ENCODE measurements at places on chromosomes 3 and 15.

DNA sequence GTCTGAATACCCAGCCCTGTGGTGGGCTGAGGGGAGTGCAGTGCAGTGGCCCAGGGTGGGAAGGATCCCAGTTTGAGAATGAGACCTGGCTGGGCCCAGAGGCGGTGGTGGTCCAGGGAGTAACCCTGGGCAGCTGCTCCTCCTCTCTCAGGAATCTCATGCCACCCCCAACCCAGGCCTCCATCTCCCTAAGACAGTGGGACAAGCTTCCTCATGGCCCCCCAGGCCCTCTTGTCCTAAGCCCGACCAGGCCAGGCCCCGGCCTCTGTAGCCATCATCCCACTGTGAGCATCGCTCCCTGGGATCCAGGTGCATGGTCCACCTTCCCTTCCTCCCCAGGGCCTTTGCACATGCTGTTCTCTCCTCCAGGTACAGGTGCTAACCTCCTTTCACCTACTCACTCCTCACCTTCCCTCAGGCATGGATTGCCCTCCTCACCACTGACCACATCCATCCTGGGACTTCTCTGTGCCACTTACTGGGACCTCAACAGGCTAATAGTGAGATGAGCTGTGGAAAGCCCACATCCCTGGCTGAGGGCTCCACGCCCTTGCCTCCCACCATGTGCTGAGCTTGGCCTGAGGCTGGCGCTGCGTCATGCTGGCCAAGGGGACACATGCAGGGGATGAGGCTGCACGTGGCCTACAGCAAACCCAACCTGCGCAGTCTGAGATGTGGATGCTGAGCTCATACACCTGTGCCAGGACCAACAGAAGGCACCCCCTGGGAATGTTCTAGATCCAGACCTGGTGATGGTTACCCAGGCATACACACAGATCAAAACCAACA lies 9.9 kb downstream of the CHDH start:
- DNase-seq, result no peak

DNA sequence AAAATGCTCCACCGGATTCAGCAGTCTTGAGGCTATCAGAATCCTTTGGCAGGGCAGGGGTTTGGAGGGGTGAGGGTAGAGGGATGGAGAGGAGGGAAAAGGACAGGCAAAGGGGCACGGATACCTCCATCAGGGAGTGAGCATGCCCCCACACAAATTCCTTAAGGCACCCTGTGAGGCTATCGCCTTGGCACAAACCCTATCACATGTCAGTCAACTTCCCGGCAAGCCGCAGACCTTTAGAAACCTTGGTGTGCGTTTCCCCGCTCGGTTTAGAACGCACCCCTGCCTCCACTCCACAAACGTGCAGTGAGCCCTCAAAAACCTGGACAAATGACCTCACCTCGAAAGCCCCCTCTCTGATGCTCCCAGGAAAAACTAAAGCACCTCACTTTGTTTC lies 422 bp upstream of the SETMAR start:
- no peak for DNase-seq

- DNase-seq, result peak; percentile 23
These were observed 29.3 kb upstream of the ST3GAL6 start for GRCh38 chr3:98733812-98734281.

DNA sequence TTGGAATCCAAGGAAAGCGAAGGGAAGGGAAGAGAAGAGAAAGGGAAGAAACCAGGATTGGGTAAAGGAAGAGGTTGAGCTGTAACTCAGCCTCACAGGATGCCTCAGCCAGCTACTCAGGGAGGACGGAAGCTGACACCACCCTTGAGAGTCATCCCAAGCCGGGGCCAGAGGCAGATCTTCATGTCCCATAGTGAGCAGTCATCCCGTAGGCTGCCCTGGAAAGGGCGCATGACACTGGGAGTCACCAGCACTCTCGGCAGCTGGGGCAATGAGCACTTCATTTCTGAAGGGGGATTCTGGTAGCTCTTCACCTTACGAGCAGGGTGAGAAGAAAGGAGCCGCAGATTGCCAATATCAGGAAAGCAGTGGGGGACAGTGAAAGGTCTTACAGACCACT lies 60.1 kb upstream of the PCSK6 start:
- no peak for DNase-seq

DNA sequence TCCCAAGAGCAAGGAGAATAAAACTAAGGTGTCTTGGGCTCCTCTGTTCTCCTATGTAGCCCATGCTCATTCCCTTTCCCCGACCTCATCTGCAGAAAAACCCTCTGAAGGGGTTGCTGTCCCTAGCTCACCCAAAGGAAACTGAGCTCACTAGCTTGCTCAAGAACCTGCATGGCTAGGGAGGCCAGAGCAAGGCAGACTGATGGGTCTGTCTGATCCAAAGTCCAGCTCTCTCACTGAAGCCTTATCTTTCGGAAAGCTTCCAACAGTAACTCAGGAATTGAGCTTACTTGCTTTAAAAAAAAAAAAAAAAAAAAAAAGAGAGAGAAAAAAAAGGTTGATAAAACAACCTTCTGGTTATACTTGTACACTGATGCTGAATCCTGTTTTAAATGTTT lies 141.4 kb upstream of the TOPAZ1 start:
- no peak for DNase-seq

GRCh38 chr3:53114011-53114400 lies 16.2 kb downstream of the RFT1 start:
- DNase-seq, result peak; percentile 30

GRCh38 chr15:52114261-52115055 lies 1.9 kb upstream of the BCL2L10 start:
- no peak for DNase-seq

DNA sequence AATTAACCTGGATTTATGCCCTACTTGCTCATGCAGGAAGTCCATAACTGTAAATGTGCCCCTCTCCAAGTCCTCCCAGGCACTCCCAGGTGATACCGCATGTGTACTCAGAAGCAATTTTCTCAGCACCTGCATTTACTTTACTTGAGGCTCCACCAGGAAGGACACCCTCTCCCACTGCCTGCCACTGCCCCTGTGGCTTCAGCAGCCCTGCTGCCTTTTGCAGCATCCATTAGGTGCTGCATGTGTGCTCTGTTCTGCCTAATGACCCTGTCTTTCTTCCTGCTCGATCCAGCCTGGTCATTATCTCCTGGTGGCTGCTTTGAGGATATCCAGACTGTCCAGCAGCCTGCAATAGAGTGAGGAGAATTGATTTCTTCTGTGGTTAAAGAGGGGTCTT lies 107.6 kb upstream of the SEMA6D start:
- DNase-seq, result no peak

- no peak for DNase-seq
These were observed 208.4 kb upstream of the DPPA4 start for GRCh38 chr3:109545746-109546145.

- peak; percentile 37 for DNase-seq
These were observed 30.7 kb upstream of the WDR49 start for GRCh38 chr3:167684388-167684993.

- no peak for DNase-seq
These were observed 41.1 kb upstream of the PLSCR5 start for GRCh38 chr3:146646261-146646660.

- no peak for DNase-seq
These were observed 3.7 kb downstream of the PBRM1 start for GRCh38 chr3:52682016-52682415.

- DNase-seq, result no peak
These were observed 295.3 kb downstream of the VPS13C start for GRCh38 chr15:61764981-61765380.

- no peak for DNase-seq
These were observed 37.9 kb upstream of the SLC2A2 start for GRCh38 chr3:171064461-171064860.

- peak; percentile 66 for DNase-seq
These were observed 21.2 kb downstream of the IL5RA start for GRCh38 chr3:3089017-3089416.

DNA sequence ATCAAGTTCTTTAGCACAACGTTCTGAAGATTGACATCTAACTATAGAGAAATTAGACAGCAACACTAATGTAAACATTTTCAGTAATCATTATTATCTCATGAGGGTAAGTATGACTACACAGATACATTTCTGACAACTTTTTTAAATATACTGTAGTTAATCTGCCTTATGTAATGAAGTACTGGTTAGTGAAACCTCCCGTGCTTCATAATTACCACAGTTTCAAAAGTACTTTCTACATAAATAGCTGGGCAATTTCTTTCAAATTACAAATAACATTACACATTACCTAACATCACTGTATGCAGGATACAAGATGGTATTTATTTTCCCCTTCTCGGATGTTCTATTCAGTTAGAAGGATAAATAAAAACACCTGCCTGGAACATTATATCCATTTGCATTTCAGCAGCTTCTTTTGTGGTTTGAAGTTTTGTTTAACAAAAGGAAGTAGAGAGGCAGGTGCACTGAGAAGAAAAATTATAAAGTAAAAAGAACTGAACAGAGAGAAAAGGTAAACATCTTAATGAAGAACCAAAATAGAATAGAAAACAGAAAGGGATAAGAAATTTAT lies 1241.5 kb upstream of the GBE1 start:
- no peak for DNase-seq

DNA sequence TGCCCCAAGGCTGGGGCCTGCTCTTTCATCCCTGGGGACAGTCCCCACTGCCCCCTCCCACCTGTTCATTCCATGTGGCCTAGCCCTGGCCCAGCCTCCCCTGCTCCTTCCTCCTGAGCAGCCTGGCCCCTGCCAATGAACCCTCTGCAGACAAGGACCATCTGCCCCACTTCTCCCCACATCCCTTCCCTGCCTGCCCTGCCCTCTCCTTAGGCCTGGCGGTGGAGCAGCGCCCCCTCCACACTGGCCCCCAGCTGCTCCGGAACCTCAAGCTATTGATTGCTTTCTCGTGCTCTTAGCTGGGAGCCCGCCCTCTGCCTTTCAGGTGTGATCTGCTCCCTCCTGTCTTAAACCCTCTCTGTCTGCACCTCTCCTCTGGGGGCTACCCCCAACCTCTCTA lies 8.0 kb downstream of the PLXNA1 start:
- no peak for DNase-seq

GRCh38 chr3:66441129-66441528 lies 59.7 kb downstream of the LRIG1 start:
- no peak for DNase-seq

- DNase-seq, result no peak
These were observed 90.3 kb downstream of the AKAP13 start for GRCh38 chr15:85470563-85471271.

DNA sequence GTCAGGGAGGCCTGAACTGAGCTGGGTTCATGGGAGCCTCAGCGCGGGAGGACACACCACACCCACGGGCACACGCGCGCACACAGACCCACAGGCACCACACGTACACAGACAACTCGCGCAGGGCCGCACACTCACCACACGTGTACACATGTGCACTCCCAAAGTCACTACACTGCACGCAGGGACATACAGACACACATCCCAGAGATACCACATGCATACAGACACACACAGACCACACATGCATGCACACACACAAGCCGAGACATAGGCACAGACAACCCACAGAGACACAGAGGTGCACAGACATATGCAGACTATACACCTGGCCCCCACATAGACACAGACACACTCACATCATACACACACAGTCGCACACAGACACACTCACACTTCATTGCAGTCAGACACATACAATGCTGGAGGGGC lies 1.1 kb upstream of the MGLL start:
- no peak for DNase-seq

- DNase-seq, result no peak
These were observed 611 bp downstream of the CTDSPL2 start for GRCh38 chr15:44427756-44428724.

DNA sequence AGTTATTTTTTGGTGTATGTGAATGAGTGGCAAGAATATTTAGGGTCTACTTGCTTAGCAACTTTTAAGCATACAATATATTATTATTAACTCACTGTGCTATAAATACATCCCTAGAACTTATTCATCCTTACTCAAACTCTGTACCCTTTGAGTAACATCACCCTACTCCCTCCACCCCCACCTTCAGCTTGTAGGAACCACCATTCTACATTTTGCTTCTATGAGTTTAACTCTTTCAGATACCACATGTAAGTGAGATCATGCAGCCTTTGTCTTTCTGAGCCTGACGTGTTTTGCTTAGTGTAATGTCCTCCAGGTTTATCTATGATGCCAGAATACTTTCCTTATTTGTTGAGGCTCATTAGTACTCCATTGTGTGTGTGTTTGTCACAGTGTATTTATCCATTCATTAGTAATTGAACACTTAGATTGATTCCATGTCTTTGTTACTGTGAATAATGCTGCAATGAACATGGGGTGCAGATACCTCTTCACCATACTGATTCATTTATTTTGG lies 526.9 kb downstream of the PYDC2 start:
- DNase-seq, result no peak

DNA sequence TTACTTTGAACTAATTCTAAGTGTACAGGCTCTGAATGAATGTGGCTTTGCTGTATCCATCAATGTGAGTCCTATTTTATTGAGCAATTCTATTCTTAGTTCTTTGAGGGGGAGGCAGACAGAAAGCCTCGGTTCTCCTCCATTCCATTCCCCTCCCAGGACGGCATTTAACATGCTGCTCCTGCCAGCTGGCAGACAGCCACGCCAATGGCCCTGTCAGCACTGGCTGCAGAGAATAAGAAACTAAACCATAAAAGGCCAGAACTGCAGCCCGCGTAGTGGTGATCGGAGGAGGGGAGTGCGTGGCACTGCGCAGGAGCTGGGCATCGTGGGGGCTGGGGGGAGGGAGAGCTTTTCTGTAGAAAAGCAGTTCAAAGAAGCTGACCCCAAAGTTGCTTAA lies 76.0 kb upstream of the HACD2 start:
- DNase-seq, result no peak

DNA sequence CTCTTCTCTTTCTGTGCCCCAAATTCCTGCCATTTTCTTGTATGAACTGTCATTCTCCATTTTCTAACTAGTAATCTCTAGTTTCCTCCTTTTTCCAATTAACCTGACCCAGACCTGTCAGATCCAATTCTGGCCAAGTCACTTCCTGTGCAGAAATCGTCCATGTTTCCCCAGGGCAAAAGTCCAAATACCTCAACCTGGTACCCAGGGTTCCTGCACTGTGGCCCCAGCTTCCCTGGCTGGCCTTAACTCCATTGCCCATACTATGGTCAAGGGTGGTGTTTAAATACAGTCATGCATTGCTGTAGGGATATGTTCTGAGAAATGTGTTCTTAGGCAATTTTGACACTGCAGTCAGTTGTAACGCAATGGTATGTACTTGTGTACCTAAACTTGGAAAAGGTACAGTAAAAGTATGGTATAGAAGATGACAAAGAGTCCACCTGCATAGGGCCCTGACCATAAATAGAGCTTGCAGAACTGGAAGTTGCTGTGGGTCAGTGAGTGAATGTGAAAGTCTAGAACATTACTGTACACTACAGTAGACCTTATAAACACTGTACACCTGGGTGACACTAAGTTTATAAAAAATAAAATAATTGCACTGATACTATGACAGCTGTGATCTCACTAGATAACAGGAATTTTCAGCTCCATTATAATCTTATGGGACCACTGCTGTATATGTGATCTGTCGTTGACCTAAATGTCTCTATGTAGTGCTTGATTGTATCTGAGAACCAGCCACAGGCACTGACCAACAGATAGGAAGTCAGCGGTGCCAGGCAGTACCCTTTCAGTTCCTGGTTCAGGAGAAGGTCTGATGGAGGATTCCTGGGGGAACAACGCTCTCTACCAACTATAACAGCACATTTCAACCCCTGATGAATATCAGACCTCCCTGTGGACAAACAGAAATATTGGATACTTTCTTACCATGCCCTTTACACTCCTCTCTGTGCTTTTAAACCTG lies 336.1 kb upstream of the PROK2 start:
- no peak for DNase-seq

All from GM06990 (cell line).